ENCODE measurements at places on chromosomes 3 and 15.

DNA sequence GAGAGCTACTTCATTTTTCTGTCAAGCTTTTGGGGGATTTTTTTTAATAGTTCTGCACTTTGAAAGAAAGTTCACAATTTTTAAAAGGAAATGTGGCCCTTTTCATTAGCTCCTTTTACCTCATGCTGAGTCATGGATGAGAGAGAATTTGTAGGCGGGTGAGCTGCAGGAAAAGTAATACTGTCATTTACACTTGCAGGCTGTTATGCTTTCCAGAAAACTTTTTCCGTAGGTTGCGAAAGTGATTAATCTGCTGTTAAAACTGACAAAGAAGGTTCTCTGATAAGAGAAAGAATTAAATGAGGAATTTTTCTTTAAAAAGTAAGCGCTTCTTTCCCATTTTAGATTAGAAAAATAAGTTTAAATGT, 430.2 kb downstream of the LPP start:
- no peak for DNase-seq

- DNase-seq, result no peak
Observed at GRCh38 chr15:95559875-95560394, 770.6 kb upstream of the NR2F2 start.

DNA sequence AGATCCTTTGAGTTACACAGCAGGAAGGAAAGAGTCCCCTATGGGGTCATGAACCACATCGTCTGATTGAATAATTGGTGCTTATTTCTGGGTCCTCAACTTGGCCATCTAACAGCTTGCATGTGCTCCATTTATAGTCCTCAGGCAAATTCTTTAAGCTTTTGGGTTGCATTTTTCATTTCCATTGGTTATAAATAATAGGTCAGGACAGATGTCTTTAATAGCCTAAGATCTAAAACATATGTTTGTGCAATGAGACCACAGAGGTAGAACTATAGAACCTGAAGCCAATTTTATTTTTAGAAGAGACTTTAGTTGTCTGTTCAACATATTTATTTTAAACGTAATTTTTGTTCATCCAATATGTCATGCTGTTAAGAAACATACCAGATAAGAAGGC, 43.2 kb downstream of the CD200R1L start:
- DNase-seq, result no peak

DNA sequence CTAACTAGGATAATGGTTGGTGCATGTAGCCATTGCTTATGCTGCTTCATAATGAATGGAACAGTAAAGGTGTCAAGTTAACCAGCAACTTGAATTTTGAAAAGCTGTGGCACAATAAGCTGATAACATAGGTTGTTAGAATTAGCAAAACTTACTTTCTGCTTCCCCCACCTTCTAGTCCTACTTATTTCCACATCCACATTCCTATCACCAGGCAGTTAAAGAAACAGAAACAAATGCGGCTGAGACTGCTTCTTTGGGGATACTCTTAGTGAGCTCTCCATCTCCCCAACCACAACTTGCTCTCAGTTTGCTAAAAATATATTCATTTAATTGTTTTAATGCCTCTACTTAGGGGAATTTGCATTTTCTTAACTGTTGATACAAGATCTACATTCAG, 215.1 kb downstream of the TIGIT start:
- no peak for DNase-seq

DNA sequence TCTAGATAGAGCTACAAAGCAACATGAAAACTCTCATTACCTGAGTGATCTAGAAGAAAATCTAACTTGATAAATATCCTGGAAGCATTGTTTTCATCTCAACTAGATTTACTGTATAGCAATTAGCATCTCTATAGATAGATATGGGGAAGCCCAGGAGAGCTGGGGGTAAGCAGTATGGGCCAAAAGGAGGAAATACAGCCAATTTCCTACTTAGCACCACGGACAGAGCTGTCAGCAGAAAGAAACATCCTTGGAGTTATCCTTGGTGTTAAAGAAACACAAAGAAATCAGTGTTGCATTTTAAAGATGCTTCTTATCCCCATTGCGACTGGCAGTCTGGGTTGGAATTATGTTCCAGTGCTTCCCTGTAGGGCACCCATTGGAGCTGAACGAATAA, 126.2 kb downstream of the TIGIT start:
- DNase-seq, result no peak

- DNase-seq, result no peak
Observed at GRCh38 chr3:143201870-143202752, 82.5 kb downstream of the CHST2 start.

GRCh38 chr3:122263974-122264588, 61.0 kb upstream of the CSTA start:
- DNase-seq, result no peak

- no peak for DNase-seq
Observed at GRCh38 chr3:98049271-98049670, 14.2 kb upstream of the GABRR3 start.

DNA sequence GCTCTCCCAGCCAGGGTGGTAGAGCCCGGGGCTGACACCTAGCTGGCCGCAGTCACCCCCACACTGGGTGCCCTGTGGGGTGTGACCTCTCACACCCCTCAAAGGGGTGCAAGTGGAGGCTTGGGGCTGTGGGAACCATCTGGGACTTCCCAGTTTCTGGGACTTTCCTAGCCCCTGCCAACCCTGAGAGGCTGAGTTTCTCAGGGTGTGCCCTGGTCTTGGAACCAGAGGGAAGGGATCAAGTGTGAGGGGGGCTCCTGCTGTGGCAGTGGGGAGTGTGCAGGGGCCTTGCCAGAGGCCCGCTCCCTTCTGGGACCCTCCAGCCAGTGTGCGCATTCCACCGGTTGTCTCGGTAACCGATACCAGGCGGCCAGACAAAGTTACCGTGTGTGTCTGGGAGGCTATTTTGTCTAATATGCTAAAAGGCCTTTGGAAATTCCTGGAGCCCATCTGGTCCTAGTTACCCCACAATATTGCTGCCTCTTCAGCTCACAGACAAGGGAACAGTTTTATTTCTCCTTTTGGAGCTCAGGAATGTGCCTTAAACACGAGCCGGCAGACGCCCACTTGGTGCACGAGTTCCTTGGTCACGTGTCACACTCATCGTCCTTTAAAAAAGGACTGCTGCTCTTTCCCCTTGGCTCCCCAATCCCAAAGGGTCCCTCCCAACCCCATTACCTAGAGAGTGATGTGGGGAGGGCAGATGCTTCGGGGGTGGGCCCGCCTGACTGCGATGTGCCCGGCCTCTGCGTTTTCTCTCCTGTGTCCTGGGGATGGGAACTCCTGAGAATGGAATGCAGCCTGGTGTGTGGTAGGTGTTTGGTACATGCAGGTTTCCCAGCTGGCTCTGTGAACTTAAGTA, 33.2 kb downstream of the HDAC11 start:
- no peak for DNase-seq

DNA sequence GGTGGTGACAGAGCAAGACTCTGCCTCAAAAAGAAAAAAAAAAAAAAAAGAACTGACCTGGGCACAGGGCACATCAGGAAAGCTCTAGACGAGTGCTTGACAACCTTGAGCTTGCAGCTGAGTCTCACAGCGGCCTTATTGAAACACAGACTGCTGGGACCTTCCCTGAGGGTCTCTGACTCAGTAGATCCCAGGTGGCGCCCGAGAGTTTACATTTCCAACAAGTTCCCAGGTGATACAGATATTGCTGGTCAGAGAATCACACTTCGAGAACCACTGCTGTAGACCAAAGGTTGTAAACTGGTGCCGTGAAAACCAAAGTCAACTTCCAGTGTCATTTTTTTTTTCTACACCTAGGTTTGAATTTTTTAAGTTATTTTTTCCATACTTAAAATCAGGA, 573.2 kb upstream of the MDFIC2 start:
- no peak for DNase-seq
